ENCODE measurements at places on chromosomes 1 and 21. TPM values are rescaled to one million over a fixed set of nuclear protein-coding genes. Genes with fewer than 3 reads are reported as not detected.

MYBPHL gene
- total RNA-seq, result not detected

ANKRD65 gene
- 0.23 TPM for total RNA-seq

FAM177B gene
- total RNA-seq, result not detected

OR10J1 gene
- not detected for total RNA-seq

DCDC2B gene
- total RNA-seq, result not detected

CFAP141 gene
- not detected for total RNA-seq

ABCA4 gene
- total RNA-seq, result 0.15 TPM

LCE2A gene
- total RNA-seq, result not detected

PPIAL4G gene
- total RNA-seq, result under 0.01 TPM

KIAA0319L gene
- 26.0 TPM for total RNA-seq

MYCL gene
- total RNA-seq, result 3.8 TPM

ITSN1 gene
- total RNA-seq, result 55.8 TPM

GIPC2 gene
- 0.59 TPM for total RNA-seq

KCNJ10 gene
- not detected for total RNA-seq

C1orf35 gene
- 6.9 TPM for total RNA-seq

RGS4 gene
- total RNA-seq, result 31.8 TPM

DMRTA2 gene
- 0.08 TPM for total RNA-seq

LCE1E gene
- total RNA-seq, result not detected

AMY1A gene
- total RNA-seq, result not detected

RGS7 gene
- total RNA-seq, result 2.8 TPM

TFF2 gene
- not detected for total RNA-seq

TCEA3 gene
- total RNA-seq, result 32.6 TPM

PITHD1 gene
- total RNA-seq, result 30.2 TPM

LHX8 gene
- total RNA-seq, result 0.59 TPM

TCHHL1 gene
- total RNA-seq, result not detected

XCL1 gene
- total RNA-seq, result not detected

SPATA45 gene
- not detected for total RNA-seq

IFFO2 gene
- 15.3 TPM for total RNA-seq

RBM11 gene
- total RNA-seq, result not detected

A3GALT2 gene
- not detected for total RNA-seq

UMODL1 gene
- under 0.01 TPM for total RNA-seq

TLCD4 gene
- total RNA-seq, result under 0.01 TPM

FNDC5 gene
- 2.0 TPM for total RNA-seq

GLMN gene
- total RNA-seq, result 6.2 TPM

MEX3A gene
- total RNA-seq, result 4.7 TPM

PROK1 gene
- total RNA-seq, result not detected

ITLN1 gene
- 0.30 TPM for total RNA-seq

LIN28A gene
- 0.08 TPM for total RNA-seq

AIM2 gene
- not detected for total RNA-seq

Measured in smooth muscle cell of the coronary artery (primary cell).